ENCODE measurements at places on chromosomes 7 and 10. TPM values are rescaled to one million over a fixed set of nuclear protein-coding genes. Genes with fewer than 3 reads are reported as not detected.

Gene LRIT1
- polyA plus RNA-seq: not detected

Gene AGBL3
- 4.2 TPM for polyA plus RNA-seq

Gene BLNK
- 6.0 TPM for polyA plus RNA-seq

Gene VENTX
- 0.36 TPM for polyA plus RNA-seq

Gene CC2D2B
- polyA plus RNA-seq: 1.9 TPM

Gene SPACDR
- 0.71 TPM for polyA plus RNA-seq

Gene PNLIPRP1
- polyA plus RNA-seq: not detected
